ENCODE measurements at places on chromosomes 2 and 18.

DNA sequence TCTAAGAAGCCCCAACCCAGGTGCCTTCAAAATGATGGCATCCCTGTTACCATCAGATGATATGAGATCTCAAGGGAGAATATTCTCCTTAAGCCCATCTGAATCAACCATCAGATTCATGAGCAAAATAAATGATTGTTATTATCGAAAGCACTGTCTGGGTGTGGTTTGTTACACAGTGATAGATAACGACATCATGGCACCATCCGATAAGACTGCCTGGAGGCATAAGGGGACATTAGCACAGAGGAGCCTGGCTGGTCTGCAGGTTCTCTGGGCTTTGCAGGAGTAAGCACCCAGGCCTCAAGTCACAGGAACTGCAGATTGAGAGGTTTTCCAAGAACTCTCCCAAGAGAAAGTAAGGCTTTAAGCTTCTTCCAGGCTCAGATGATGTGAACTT, 15.6 kb downstream of the BMP10 start:
- DNase-seq = no peak

DNA sequence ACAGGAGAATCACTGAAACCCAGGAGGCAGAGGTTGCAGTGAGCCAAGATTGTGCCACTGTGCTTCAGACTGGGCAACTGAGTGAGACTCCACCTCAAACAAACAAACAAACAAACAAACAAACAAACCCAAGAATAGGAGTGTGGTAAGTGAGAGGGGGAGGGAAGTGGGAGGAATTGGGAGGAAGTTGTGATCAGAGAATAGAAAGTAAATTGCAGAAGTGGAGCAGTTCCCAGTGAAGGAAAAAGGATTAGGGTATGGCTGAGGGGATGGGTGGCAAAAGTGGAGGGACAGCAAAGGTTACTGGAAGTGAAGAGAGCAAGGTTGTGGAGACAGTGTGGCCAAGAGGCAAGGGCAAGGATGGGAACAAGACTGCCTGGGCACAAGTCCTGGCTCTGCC, 41.1 kb upstream of the C1GALT1C1L start:
- no peak for DNase-seq

GRCh38 chr2:234363647-234364294, 133.1 kb downstream of the ARL4C start:
- DNase-seq = no peak

- DNase-seq = no peak
These were observed 99.0 kb downstream of the DGKD start for GRCh38 chr2:233453111-233453915.

DNA sequence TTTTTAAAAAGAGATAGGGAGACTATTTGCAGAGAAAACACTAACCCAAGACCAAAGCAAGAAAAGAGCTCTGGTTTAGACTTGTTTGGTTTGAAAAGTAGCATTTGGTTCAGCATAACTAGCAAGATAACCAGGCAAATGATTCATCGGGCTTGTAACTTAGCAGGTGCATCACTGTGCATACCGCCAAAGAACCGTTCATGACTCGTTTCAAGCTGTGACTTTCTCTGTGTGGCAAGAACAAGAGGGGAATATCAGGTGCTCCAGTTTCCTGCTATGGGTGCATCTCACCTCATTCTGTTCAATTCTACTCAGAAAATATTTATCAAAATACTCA, 244.9 kb downstream of the ETAA1 start:
- DNase-seq = no peak

DNA sequence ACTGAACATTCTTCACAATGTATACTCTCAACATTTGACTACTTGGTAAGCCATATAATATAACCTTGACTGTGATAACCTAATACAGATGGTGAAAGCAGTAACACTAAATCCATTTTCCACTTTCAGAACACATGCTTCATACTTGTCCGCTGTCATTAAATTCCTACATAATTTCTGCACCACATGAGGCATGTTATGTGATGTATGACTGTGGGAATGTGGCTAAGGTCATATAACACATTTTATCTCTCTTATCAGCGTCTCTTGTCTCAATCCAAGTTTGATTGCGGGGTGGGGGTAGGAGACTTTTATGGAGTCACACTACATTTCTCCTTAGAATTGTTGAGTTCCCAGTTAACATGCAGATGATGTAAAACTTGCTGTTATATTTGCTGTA, 110.9 kb downstream of the MTCL1 start:
- DNase-seq = no peak

- no peak for DNase-seq
These were observed 18.3 kb downstream of the CLUL1 start for GRCh38 chr18:615092-615521.

DNA sequence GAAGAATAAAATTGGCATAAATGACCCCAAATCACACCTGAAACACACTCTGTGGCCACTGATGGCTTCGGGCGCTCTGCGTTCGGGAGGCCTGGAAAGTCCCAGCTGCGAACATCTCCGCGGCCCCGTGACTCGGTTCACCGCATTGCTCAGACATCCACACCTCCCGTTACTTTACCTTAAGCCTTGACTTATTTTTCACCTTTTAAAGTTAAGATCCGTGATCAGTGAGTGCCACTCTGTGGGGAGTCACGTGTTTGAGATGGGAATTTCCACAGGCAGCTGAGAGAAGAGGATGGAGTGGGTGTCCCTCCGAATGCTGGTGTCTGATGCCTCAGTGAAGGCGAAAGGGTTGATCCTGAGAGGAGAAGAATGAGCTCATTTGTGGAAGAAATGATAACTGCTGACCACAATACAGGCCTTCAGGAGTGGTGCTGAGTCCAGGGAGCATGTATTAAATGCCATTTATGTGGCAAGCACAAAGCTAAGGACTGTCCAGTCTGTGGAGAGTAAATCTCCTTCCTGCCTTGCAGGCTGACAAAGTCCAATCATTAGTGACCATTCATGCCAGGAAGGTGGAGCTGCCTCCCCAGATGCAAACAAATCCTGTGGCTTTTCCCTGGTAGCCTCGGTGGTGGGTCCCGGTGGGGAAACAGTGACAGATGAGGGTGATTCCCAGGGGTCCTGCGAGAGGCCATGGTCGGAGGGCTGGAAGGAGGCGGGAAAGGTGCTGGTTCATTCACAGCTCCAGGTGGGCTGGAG, 168.8 kb downstream of the RTP5 start:
- no peak for DNase-seq

- no peak for DNase-seq
These were observed 116.4 kb upstream of the NYAP2 start for GRCh38 chr2:225282858-225283710.

DNA sequence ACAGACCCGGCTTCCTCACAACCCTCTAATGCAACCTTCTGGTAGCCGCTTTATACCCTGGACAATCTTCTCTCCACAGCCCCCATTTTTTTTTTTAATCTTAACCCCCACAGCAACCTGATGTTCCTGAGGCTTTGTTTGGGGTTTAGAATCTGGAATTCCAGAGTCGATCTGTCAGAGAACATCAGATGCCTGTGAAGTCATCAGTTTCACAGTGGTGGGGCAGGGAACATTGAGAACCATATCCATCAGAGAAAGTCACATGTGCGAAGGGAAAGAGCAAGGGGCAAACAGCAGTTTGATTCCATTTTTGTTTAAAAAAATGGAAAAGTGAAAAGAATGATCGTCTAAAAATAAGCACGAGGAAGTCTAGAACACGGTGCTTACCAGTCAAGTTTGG, 20.6 kb downstream of the NPAS2 start:
- DNase-seq = no peak

DNA sequence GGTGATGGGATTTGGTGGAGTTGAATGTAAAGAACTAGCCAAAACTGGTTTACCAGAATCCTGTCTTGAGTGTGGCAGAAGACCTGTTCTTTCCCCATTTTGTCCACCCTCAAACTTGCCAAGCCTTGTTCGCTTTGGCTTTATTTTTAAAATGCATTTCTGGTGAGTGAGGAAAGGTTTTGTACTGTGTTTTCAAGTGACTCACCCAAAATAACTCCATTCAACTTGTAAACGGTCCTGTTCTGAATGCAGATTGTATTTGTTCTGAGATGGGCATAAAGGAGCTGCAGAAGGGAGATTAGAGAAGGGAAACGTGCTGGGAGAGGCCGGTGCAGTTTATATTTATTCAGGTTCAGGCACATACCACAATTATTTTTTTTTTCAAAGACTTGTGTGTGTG, 5.3 kb upstream of the ITPRID2 start:
- DNase-seq = no peak

GRCh38 chr2:199646439-199646838, 188.7 kb upstream of the SATB2 start:
- no peak for DNase-seq

GRCh38 chr2:159613651-159614285, 2.6 kb downstream of the BAZ2B start:
- DNase-seq = no peak

DNA sequence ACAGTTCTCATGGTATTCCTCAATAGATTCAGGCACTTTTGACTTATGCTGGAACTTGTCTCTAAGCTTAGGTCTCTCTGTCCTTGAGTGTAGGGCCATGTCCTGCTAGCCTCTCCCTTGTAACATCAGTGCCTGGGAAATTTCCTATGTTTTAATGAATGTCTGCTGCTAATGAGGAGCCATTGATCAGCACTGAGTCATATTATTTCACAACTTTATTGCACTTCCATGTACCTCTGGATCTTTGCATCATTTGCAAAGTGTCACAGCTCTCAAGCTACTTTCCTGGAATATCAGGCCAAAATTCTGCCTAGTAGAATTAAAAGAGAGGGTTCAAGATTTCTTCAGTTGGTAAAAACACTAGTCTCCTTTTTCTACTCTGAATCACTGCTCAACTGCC, 102.5 kb downstream of the GAREM1 start:
- DNase-seq = no peak

DNA sequence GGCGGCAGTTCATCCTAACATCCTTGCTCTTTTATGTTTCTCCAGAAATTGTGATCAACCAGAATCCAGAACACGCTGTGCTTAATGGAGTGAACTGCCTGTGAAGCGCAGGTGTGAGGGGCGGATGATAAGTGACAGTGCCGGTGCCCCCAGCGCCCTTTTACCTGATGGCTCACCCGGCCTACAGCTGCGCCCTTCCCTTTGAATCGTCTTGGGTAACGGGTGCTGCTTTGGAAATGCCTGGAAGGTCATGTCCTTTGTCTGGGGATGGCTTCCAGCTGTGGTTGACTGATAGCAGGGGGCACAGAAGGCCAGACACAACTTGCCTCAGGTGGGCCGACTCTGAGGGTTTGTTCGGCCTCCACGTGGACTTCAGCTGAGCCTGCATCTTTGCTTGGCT, 119.4 kb downstream of the LPIN1 start:
- no peak for DNase-seq

DNA sequence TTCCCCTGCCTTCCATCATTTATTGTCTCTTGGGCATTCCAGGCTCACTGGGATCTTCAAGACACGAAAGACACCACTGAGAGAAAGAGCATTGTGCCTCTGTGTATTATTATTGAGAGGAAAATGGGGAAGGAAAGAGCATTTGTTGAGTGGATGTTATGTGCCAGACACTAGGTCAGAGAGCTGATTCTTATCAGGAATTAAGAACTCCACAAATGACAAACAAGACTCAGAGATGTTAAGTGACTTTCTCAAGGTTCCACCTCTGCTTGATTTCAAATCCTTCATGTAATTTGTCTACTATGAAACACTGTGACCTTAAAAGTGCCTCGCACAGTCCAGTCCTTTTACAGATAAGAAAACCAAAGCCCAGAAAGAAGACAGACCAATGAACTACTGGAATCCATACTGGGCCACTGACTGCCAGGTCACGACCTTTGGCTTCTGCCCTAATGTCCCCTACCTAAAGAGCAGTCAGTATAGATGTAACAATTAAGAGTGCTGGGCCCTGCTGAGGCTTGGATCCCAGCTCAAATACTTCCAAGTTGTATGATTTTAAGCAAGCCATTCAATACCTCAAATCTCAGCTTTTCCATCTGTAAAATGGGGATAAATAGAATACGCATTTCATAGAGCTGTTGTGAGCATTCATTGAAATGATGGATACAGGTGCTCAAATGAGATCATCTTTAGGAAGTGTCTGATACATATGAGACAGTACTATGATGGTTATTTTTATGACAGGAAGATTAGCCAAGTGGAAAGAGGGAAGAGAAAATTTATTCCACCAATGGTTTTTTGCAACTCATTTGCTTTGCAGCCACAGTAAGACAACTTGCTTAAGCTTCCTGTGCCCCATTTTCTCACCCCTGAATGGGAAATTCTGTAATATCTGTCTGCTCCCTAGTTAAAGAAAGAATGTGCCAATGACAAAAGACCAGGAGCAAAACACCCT, 10.9 kb downstream of the KLF7 start:
- DNase-seq = no peak

DNA sequence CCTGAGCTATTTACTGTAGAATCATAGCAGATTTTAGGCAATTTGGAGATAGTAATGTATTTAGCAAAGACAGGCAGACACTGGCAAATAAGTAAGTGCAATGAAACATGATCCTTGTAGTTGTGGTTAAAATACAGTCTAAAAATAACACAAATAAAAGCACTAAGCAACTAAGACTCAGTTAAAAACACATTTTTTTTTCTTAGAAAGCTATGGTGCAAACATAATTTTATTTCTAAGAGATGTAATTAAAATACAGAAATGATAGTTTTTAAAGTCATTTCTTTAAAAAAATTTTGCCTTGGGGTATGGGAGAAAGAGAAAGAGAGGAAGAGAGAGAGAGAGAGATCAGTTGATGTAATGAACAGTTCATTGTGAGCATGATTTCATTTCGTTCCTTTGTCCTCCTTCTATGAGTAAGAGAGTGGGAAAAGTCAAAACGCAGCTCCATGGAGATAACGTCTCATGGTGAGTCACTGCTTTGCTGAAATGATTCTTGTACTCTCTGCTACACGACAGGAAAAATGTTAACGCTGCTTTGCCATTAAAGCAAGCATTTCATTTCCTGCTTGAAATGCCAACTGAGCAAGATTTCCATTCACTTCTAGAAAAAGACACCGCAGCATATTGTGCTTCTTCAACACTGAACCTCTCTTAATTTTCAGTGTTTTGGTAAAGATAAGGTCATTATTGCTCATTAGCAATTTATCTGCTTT, 61.3 kb upstream of the PGAP1 start:
- DNase-seq = no peak

- DNase-seq = no peak
These were observed 590 bp downstream of the MDH1 start for GRCh38 chr2:63589148-63589958.

DNA sequence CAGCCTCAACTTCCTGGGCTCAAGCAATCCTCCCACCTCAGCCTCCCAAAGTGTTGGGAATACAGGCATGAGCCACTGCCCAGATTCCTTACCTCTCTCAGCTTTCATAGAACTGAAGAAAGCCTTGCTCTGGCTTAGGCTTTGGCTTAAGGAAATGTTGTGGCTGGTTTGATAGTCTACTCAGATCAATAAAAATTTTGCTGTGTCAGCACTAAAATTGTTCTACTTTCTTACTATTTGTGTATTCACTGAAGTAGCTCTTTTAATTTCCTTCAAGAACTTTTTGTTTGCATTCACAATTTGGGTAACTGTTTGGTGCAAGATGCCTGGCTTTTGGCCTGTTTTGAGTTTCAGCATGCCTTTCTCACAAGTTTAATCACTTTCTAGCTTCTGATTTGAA, 634.0 kb upstream of the FSHR start:
- no peak for DNase-seq

DNA sequence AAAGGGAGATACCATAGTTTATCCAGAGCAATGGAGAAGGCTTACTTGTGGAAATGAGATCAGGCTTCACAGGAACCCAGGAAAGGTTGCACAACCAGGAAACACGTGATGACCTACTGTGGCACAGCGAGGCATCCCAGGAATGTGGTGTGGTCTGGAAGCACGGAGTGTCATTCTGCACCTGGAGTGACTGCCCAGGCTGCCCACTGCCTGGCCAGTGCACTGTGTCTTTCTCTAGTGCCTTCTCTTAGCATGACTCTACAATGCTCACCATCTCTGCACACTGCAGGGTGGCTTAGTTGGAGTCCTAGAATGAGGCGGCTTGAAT, 48.9 kb downstream of the CHST9 start:
- no peak for DNase-seq

Data from esophagus squamous epithelium (tissue), 5 donors.